SK-N-SH treated with all-trans-retinoic acid at 6 μM for 48 hours (cell line): ENCODE measurements at places on chromosomes 2 and 18.

DNA sequence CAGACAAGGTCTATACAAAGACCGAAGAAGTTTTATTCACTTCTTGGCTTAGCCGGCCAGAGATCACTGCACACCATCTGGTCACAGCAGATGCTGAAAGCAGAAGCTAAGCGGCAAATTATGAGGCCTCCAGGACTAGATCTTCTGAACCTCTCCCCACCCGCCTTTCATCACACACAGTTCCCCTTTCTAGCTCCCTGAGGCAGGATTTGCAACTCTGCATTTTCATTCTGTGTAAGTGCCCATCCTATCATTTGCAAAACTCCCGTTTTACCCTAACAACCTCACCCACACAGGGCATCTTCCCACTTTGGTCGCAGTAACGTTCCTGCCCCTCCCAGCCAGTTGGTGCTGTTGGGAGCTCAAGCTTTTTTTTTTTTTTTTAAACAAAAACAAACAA lies 3.1 kb upstream of the MOB1A start:
- no peak for ATAC-seq

DNA sequence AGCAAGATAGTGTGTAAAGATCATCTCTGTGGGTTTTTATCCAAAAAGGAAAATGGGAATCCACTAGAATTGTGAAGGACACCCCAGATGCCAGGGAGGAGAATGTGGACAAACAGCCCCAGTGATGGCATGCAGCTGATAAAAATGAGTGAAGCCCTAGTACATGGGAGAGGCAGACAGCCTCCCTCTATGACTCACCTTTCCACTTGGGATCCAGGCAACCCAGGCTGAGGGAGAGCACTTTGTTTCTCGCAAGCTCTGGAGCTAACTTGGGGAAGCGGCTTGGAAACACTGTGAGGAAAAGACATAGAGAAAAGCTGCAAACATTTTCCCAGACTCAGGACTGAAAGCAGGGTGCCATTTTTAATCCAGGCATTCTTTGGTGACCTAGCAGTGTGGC lies 5.3 kb upstream of the FLACC1 start:
- no peak for ATAC-seq

- ATAC-seq, result no peak
These were observed 123.9 kb downstream of the ZNF532 start for GRCh38 chr18:58988600-58988999.

DNA sequence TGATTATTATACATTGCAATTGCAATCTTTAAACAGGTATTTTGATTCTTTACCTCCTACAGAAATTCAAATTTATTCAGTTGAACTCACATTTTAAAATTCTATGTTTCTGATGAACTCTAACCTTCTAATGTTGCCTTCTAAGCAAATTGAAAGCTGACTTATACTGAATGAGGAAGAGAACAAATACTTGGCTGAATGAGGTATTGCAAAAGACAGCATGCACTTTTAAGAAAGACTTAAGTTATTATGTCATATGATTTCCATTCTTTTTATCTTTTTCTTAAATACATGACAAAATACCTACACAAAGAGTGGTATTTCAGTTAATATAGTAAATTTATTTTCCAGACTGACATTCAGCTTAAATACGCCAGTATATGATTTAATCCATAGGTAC lies 64.7 kb downstream of the FAM228A start:
- ATAC-seq, result no peak

GRCh38 chr2:216532562-216532961 lies 33.9 kb downstream of the RPL37A start:
- ATAC-seq, result no peak

DNA sequence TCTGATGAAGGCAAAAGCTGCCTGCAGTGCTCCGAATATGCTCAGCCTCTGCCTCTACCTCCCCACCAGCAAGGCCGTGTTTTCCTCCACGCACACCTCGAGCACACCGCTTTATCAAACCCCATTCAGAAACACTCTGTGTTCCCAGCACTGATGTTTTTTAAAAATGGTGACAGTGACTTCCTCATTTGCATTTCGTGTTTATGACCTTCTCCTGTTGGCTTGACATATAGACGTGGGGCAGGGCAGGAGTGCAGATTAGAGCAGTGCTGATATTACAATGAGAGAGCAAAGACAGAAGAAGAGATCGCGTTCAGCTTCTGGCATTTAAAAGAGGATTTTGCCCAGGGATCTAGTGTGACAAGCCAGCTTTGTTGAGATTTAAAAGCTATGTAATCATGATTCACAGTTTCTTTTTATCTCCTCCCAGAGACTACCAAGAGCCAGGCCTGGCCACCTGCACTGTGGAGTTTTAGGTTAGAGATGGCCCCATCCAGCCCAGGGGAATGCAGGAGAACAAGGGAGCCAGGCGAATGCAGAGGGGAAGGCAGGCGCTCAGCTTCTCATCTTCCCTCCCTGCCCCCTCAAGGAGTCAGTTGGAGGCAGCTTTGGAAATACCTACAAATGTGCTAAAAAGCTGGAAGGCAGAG lies 61.5 kb upstream of the NEDD4L start:
- ATAC-seq, result no peak

GRCh38 chr2:191030521-191031154 lies 16.7 kb upstream of the STAT1 start:
- ATAC-seq, result peak; percentile 90

GRCh38 chr2:136693966-136694365 lies 71.4 kb upstream of the THSD7B start:
- ATAC-seq, result no peak

DNA sequence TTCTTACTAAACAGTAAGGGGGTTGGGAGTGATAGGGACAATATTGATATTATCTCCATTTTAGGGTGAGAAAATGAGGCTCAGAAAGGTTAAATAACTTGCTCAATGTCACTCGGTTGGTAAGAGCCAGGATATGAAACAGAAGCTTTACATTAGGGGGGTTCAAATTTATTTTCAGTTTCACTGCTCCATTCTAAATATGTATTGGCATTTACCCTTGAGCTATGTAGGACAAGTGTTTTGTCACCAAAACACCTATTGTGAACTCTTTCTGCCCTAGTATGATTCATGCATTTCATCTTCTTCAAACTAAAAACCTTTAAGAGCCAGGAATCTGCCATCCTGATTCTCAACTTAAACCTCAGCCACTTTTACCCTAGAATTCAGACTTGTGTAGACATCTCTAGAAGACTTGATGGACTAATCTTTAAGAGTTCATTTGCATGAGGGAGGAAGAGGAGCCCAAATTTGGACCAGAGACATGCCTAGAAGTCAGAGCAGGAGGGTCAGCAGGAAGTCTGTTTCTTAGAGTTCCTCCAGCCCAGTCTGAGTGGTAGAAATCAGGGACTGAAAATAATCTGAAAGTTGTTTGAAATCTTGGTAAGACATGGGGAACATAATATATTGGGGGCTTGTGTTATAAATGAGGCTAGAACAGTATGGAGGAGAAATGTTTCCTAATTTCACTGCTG lies 129.4 kb upstream of the ATP5MC3 start:
- ATAC-seq, result no peak

GRCh38 chr2:124836416-124836815 lies 811.3 kb downstream of the CNTNAP5 start:
- no peak for ATAC-seq

DNA sequence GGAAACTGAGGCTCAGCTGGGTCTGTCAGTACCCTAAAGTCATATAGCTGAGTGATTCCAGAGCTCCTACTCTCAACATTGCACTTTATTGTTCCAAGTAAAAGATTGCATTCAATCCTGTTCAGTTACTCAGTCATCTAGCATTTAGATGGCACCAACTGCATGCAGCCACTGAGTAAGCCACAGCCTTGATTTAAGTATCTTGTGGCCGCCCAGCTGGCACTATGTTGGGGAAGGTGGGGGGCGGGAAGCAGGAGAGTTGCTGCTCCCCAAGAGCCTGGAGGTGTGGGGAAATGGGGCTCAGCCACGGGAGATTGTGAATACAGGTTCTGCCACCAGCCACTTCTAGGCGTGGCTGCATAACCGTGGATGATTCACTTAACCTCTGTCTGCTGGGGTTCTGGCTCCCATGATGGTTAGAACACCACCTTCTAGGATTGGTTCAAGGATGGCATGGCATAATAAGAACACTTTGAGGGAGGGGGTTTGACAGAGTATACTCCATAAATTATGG lies 17.1 kb downstream of the ZFP36L2 start:
- no peak for ATAC-seq

DNA sequence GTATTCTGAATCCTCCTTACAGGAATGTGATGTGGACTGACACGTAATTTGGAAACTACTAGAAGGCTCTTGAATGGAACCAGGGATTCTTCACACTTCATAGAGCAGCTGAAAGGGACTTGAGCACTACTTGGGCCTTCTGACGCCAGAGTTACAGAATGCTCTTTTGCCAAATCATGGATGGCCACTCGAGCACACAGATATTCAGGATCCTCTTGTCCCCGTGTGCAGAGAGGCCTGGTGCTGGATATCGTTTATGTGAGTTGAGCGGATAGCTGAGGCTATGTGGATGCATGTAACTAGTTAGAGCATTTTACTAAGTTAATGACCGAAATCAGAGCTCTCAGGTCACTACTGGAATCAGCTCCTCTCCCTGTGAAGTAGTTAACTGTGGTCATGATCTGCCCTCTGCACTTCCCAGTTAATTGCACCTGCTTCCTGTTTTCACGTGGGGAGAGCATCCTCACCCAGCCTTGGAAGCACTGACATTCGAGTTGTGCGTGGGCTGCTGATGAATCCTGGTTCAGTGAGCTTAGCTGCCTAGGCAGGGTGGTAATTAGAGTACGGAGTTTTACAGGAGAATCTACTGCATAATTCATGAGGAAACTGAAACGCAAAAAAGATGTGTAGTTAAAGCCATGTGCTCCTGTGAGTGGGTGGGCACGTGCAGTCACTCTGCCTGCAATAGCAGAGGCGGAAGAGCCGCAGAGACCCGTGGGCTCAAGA lies 5.2 kb upstream of the TPO start:
- no peak for ATAC-seq

DNA sequence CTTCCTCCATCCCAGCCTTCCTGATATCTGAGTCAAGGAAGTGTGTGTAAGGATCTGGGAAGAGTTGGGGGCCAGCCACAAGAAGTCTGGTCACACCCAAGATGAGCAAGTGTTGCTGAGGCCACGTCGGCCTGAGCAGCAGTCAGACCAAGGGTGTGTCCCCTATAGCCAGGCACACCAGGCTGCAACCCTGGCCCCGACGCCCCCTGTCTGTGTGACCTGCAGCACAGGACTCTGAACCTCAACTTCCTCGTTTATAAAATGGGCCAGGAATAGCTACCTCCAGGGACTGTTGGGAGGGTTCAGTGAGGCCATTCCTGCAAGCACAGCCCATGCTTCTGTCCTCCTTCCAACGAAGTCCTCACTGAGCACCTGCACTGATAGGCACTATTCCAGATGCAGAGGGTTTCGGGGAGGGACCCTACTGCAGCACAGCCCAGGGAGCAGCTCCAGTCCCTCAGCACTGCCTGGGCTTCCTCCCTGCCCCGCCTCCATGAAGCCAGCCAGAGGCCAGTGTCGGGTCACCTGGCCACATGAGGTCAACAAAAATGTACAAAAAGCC lies 13.3 kb downstream of the LIMS2 start:
- no peak for ATAC-seq

DNA sequence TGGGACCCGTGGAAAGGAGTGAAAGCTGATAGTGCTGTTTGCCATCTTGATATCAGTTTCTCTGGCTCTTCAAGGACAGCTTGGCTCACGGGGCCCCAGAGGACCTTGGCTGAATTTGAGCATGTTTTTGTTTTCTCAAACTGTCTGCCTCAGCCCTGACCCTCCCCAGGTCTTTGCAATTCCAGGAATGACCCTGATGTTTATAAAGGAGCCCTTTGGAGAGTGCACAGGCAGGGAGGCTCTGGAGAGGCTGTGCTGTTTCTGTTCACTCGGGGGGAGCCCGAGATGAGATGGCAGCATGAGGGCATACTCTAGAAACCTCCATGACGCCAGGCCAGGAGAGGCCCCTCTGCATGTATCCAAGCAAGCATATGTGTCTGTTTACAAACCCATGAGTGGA lies 16.4 kb downstream of the IGFBP2 start:
- no peak for ATAC-seq

DNA sequence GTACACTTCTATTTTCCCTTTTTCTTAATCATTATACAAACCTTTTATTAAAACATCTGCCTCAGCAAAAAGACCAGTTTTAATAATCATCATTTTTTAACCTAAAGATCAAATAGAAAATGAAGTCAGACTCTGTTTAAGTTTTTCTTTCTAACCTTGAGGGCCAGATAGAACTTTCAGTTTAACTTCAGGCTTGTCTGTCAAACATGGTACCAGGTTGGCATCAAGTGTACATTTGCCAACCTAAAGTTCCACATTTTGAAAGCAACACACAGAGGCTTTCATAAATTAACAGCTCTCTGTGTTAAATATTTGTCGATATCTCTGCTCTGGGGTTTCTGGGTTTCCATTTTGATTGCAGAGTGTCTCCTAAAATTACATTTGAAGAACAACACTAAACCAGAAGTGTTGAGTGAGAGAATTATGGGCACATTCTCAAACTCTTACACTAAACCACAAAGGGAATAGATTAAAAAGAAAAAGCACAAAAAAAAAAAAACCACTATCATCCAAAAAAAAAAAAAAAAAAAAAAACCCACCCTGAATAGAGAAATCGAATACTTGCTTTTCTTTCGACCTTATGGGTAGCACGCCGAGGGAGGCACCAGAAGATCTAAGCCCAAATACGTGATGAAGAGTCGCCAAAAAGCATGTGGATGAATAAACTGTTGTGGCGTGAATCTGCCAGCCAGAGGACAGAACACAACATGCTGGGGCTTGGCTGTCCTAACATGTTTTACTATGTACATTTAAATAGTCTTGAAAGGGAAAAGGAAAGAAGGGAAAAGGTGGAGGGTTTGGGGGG lies 166.2 kb downstream of the TCF4 start:
- no peak; the same call in 1 of the 3 replicates for ATAC-seq

DNA sequence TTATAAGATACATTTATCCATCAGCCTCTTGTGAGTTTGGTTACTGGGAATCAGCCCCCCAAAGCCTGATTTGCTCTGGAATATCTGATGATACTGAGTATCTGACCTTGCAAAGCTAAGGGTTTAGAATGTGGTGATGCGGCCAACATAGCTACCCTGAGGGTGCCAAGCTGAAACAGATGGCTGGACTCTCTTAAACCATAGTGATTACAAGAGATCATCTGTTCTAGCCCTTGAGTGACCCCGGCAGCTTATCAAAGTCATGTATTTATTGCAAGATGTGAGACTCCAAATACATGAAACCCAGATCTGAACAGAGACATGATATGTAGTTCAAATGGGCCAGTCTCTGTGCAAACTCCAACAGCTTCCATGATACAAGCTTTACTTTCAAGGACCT lies 78.2 kb upstream of the CABLES1 start:
- ATAC-seq, result no peak
